ENCODE measurements at places on chromosomes 6 and 20.

DNA sequence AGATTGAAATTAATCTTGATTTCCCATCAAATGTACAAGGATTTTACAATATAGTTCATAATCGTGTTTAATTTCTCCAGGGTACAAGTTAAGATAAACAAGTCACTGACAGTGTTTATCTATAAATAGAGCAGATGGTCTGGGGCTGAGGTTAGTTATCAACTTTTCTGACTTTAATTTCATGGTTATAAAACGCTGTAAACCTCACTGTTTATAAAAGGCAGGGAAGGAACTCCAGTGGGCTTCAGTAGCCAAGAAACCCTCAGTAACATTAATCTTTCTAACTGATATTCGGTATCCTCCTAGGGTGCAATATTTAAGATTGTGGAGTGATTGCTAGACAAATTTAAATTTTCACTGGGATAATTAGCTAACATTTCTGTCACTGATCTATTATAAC, 68.6 kb downstream of the GFRAL start:
- no peak for DNase-seq

- DNase-seq, result no peak
Observed at GRCh38 chr6:6004390-6004995, 2.2 kb downstream of the NRN1 start.

DNA sequence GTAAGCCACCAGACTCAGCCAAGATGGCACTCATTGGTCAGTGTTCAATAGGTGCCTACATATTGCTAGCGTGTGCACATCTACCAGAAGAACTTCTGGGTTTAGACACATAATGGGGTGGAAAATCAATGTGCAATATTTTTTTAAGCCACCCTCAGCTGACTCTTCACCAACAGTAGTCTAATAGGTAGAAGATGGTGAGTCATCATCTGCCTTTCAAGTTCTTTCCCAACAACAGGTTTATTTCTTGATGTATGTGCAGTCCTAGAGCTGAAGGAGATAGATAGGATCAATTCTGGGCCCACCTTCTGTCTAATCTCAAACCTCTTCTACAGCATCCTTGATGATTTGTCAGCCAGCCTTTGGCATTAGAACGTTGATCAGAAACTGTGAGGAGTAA, 41.3 kb downstream of the IRAK1BP1 start:
- no peak for DNase-seq

GRCh38 chr6:126539022-126539421, 199.1 kb downstream of the CENPW start:
- no peak for DNase-seq

GRCh38 chr6:157840776-157841175, 17.7 kb downstream of the SNX9 start:
- DNase-seq, result no peak

DNA sequence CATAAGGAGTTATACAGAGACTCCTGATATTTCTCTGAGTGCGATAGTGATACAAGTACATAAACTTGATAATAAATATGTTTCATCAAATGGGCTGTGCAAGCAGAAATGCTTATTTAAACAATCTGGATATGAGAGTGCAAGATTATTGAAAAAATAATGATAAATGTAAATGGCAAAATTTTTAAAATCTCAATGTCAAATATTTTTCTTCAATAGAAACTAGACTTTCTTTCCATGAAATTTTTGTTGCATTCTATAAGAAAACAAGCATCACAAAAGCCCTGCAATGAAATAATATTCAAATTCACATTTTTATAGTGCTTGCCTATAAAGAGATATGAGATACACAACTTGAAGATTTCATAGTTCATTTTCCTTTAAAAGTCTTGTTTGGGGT, 2.7 kb downstream of the PACRG start:
- no peak for DNase-seq

GRCh38 chr6:39929039-39929732, 5.1 kb downstream of the MOCS1 start:
- DNase-seq, result no peak

DNA sequence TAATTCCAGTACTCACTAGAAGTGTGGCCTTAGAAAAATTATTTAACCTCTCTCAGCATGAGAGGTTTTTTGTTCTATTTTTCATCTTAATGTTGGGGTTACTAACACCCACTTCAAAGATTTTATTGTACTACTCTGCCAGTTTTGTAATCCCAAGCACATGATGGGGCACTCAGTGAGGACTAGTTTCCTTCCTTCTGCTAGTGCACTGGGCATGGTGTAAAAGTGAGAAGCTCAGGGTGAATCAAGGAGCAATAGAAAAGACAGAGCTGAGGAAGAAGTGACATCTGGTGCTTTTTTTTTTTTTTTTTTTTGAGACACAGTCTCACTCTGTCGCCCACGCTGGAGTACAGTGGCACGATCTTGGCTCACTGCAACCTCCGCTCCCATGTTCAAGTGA, 439.4 kb upstream of the ARID1B start:
- no peak for DNase-seq
